Right ventricle myocardium inferior (tissue), 1 donor: ENCODE measurements at places on chromosomes 6 and 20. TPM values are rescaled to one million over a fixed set of nuclear protein-coding genes. Genes with fewer than 3 reads are reported as not detected.

DNA sequence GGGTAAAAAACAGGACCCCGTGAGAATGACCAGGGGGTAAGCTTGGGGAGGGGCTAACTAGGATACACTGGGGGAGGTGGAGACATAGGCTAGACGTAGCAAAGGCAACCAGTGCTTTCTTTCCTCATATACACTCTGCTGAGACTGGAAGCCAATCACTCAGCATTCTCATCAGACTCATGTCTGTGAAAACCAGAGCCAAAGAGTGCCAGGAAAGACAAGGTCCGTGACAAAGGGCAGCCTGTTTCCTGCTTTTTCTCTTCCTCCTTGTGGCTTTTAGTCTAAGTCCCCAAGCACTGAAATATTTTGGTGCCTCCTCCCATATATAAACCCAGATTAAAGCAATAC lies 97.9 kb upstream of the NEDD9 start:
- DNase-seq = no peak

DNA sequence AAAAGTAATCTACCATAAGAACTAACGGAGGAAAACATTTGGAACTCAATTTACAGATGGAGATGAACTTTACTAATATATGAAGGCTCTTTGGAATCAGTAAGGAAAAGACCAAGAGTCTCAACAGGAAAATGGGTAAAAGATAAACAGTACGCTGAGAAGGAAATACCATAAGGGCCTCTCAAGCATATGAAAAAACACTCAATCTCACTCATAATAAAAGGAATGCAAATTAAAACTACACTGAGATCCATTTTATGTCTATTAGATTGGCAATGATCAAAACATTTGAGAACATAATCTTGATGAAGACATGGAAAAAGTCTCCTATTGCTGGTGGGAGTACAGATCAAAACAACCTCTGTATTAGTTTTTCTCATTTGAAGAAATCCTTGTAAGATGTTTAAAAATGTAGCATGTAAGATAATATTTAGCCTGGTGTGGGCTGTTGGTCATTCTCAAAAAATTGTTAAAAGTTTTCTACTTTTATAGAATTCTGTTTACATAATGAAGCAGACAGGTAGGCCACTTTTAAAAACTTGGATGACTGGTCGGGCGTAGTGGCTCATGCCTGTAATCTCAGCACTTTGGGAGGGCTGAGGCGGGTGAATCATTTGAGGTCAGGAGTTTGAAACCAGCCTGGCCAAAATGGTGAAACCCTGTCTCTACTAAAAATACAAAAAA lies 14.5 kb downstream of the REV3L start:
- DNase-seq = no peak

- no peak for DNase-seq
Measured at GRCh38 chr6:42021847-42022754, 28.2 kb upstream of the TAF8 start.

DNA sequence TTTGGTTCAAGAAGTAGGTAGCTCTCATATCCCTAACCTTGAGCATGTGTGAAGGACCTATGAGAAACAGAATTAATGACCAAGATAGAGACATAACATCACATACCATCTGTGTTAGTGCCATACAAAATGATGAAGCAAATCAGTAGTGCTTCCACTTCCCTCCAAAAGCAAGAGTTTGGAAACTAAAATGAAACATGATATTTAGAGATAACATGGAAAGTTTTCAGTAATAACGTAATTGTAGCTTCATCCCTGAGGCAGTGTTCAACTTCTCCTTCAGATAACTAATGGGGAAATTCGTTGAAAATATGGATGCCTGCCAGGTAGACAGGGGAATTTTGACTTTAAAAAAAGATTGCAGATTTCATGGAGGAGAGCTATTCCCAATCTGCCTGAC lies 248.4 kb upstream of the IRAK1BP1 start:
- DNase-seq = no peak

GRCh38 chr6:167978607-167979006 lies 18.9 kb upstream of the KIF25 start:
- DNase-seq = no peak

DNA sequence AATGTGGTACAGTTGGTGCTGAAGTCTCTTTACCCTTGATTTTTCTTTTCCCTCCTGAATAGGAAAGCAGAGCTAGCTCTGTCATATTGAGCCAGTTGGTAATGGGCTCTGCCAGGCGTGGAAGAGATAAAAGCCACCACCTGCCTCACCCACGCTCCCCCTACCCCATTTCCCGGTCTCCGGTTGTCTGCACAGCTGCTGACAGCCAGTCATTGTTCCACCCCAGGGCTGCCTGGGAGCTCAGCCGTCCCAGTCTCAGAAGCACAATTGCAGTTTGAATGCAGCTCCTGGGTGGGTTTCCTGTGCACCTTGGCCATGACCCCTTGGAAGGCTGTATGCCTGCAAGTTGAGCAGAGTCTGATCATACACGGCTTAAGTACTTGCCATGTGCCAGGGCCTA lies 675.2 kb upstream of the FLRT3 start:
- no peak for DNase-seq

- no peak for DNase-seq
Measured at GRCh38 chr6:158545043-158545966, 14.6 kb upstream of the TMEM181 start.

GRCh38 chr6:43776115-43776798 lies 6.2 kb downstream of the VEGFA start:
- DNase-seq = no peak

TAGAP gene
- total RNA-seq = 1.7 TPM

COQ3 gene
- 31.4 TPM for total RNA-seq

HDGFL1 gene
- total RNA-seq = not detected

ZNF341 gene
- 1.8 TPM for total RNA-seq

CST5 gene
- total RNA-seq = not detected

SRMS gene
- not detected for total RNA-seq
